ENCODE measurements at places on chromosomes 1 and 21.

GRCh38 chr1:237894131-237894530, 3.4 kb upstream of the ZP4 start:
- no peak for DNase-seq

- no peak for DNase-seq
Measured at GRCh38 chr1:48882020-48882419, 105.3 kb upstream of the BEND5 start.

GRCh38 chr21:42986125-42986783, 11.9 kb downstream of the PKNOX1 start:
- DNase-seq = no peak

DNA sequence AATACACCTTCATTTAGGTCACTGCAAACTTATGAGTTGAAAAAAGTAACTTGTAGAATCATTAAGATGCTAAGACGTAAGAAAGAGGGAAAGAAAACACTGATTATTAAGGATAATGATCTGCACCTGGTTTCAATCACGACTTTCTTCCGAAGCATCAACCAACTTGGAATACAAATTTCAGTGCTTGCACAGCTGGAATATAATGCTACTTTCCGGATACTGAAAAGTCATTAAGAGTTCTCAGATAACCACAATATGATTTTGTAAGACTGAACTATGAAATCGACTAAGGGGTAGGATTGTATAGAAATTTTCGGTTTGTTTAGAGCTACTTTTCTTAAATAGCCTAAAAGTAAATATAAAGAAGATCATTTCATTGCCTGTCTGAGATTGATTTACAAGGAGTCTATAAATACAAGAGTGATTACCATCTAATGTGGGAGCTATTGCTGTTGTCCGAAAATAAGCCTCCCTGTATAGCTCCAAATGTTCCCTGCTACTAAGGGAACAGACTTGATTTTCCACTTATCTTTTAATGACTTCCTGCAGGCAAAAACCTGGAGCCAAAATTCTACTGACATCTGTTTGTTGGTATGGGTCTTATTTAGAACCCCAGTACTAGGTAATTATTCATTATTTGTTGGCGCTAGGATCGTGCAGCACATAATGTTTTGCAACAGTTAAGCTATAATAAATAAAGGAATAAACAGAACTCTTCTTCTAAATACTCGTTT, 673.3 kb downstream of the KCNT2 start:
- DNase-seq = no peak

GRCh38 chr1:228315945-228316588, 90.6 kb downstream of the TRIM11 start:
- no peak for DNase-seq

DNA sequence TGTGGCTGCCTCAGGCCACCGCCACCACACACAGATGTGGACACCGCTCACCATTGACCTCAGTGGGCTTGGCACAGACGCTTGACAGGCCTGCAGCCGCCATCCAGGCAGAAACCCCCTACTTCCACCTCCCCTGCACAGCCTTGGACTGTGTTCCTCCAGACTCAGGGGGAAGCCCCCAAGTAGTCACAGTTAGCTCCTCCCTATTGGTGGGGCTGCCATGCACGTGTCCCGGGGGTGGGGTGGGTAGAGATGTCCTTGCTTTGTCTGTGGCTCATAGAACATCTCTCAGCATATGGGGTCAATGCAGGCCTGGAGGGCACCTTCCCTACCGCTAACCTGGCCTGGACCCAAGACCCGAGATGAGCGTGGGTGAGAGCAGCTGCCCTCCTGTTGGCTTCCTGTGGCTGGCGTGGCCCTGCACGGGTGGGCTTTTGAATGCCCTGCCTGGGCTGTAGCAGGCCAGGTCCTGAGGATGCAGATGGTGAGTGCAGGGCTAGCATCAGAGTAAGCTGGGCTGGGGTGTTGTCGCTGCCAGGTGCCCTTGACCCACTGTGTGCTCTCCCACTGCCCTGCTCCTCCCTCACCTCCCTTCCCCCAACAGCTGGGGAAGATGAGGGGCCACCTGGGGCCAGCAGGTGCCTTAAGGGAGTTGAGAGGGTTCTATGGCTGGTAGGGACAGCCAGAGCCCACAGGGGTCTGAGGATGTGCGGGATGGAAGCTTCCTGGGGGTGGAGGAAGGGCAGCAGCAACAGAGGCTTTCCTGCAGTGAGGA, 6.2 kb downstream of the CROCC start:
- DNase-seq = no peak

DNA sequence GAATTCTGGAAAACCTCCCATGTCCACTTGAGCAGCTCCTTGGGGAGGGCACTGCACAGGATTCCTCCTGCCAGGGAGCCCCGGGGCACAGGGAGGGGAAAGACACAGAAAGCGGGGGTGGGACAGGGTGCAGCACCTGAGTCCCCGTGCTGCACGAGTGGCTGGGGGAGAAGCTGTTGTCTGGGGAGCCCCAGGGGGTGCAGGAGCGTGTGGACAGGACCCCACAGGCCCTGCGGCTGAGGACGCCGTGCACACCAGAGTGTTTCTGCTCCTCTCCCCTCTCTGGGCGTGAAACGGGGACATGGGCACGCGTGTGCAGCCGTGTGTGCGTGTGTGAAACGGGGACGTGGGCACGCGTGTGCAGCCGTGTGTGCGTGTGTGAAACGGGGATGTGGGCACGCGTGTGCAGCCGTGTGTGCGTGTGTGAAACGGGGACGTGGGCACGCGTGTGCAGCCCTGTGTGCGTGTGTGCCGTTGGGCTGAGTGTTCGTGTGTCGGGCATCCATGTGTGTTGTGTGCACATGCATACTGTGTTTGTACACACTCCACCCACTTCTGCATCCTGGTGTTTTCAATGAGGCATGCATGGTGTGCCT, 21.9 kb downstream of the FAAP20 start:
- no peak for DNase-seq

DNA sequence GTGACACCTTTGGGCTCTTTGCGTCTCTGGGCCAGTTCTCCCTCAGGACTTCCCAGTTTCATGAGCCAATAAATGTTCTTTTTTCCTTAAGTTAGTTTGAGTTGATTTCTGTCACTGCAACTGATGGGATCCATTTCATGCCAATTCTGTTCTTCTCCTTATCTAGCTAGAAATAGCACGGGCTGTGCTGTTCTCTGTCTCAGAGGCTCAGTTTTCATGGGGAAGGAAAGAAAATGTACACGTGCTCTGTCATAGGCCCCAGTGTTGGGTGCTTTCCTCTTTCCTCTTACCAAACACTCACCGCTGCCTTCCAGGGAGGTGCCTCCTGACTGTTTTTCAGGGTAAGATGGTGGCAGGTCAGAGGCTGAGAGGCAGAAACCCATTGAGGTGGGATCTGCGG, 43.2 kb upstream of the ACTL8 start:
- DNase-seq = no peak

DNA sequence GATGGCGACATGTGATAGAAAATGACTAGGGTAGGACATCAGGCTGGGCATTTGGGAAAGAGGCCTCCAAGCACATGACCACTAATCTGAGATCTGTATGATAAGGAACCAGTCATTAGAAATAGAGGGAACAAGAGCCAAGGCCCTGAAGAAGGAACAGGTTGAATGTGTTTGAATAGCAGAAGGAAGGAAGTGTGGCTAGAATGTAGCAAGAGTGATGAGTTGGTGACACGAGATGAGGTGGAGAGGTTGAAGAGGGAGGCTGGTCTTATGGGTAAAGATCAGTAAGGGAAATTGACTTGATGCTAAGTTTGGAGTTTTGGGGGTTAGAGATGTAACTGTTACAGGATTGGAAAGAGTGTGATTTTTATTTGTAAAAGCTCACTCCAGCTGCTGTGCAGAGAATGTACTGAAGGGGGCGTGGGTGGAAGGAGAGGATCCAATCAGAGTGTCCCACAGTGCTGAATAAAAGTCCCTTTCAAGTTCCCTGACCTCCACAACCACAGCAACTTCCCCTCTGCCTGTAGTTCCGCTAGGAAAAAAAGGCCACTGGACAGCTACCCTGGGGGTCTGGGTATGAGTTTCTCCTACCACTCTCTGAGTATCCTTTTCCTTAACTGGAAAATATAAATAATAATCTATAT, 295.0 kb downstream of the OMA1 start:
- DNase-seq = peak; percentile 3

DNA sequence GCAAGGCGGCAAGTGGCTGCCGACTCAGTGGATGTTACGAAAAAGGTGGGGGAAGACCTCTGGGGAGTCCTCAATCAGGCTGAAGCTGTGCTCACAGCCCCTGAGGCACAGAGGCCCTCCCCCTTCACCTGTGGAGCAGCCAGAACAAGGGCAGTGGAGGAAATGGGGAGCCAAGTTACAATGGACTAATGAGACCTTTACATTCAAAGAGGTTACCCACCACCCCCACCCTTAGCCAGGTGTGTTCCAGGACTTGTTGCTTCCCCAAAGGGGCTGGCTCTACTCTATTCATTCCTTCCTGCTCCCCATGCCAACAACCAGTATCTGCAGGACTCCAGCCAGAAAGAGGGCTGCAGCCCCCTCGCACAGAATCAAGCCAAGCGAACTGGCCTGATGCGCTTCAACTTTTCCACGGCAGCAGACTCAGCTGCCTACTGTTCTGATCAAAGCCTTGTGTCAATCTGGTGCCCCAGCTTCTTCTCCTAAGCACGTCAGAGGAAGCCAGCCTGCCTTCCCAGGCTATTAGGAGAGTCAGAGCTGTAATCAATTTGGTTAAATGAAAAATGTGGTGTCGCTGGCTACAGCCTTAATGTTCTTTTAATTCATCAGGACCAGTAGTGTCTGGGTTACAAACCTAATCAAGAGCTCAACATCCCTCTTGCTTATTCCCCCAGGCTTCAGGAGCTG, 1.8 kb upstream of the SYT2 start:
- no peak for DNase-seq

GRCh38 chr1:175808573-175808972, 65.2 kb upstream of the TNR start:
- no peak for DNase-seq

DNA sequence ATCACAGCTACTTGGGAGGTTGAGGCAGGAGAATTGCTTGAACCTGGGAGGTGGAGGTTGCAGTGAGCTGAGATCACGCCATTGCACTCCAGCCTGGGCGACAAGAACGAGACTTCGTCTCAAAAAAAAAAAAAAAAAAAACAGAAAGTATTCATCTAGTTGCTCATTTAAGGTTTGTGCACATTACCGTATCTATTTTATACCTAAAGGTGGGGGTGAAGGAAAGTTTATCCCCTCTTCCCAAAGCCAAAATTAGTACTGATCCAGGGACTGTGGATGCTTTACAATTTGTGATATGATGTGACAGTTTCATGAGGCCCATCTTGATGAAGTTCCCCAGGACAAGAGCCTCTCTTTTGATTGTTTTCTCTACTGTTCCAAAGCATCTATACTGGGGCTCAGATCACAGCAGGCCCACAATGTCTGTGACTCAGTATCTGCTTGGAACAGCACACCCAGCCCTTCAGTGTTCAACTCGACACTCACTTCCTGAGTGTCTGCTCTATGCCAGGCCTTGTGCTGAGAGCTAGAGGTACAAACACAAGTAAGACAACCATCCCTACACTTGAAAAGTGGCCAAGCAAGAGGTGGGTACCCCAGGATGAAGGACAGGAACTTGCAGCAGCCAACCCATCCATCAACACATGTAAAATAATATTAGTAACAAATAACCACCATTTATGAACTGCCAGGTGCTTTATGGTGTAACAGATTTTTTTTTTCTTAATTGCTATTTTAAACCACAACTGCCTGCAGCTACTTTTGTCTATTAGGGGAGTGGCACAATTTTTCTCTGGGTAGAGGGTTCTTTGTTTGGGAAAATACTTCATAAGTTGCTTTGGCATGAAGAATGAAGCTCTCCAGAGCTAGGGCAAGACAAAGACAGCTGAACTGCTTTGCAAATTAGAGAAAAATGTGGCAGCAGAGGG, 29.0 kb upstream of the KHDRBS1 start:
- DNase-seq = no peak

- peak; percentile 25 for DNase-seq
Measured at GRCh38 chr1:15245593-15246360, 1.2 kb upstream of the FHAD1 start.

DNA sequence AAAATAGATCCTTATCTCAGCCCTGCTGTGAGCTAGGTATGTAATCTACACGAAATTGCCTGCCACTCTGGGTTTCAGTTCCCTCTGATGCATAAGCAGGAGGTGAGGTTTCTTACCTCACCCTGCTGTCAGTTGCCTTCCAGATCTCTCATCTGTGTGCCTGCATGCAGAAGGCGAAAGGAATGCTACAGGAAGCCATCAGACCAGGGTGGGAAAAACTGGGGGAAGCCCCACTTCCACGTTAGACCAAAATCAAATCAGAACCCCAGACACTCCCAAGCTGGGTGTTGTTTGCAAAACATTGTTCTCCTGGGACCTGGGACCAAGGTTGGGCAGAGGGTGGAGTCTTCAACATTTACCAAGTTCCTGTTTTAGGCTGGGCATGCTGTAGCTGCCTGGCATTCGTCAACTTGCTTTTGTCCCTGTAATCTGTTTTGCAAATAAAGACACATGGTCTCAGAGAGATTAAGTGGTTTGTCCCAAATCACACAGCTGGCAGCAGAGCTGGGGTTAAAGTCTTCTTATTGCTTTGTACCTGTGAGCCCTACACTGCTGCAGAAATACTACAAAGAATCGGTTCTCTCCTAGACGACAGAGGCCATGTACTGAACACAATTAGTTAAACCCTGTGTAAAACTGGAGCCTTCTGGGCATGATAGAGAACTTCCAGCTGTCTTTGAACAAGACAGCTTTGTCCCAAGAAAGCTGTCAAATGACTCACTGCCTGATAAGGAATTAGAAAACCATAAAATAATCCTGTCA, 389.7 kb upstream of the RUNX1 start:
- no peak for DNase-seq

GRCh38 chr1:43987159-43987902, 4.1 kb upstream of the CCDC24 start:
- DNase-seq = no peak

DNA sequence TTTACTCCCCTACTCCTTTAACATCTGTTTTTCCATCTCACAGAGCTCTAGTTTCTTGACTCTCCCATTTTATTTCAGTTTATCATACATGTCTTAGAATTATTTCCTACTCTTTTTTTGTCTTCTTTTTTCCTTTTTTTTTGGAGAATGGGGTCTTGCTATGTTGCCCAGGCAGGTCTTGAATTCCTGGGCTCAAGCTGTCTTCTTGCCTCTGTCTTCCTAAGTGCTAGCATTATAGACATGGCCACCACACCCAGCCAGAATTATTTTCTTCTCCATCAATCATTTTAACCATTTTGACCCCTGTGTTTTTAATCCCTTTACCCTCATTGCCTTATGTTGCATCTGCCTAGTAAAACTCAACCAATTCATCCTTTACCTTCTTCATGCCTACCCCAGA, 123.2 kb upstream of the KIAA1614 start:
- no peak for DNase-seq

GRCh38 chr1:19432943-19433718, 52.2 kb downstream of the CAPZB start:
- no peak for DNase-seq

- DNase-seq = no peak
Measured at GRCh38 chr1:169081503-169082123, 24.9 kb upstream of the ATP1B1 start.

All from Kasumi-1 (cell line).